Thoracic aorta (tissue), 2 donors: ENCODE measurements at places on chromosomes 5 and 9.

DNA sequence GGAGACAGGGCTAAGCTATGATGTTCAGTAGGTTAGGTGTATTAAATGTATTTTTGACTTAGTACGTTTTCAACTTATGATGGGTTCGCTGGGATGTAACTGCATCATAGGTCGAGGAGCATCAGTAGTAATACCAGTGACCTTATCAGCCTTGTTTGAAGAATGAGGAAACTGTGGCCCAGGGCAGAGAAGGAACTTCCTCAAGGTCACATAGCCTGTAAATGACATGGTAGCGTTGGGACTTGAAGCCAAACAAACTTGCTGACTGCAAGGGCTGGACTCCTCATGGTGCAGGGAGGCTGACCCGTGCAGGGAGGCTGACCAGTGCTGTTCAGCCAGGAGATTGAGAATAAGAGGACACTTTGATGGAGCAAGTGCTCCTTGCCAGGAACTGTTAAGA lies 21.3 kb upstream of the PTPN3 start:
- H3K4me1 ChIP-seq, result no peaks in the 10 kb centered on the region
- DNase-seq, result no peak
- no peak overlapping the region for H3K27ac ChIP-seq
- H3K4me3 ChIP-seq, result no peak overlapping the region
- H3K27me3 ChIP-seq, result no peaks in the 10 kb centered on the region

DNA sequence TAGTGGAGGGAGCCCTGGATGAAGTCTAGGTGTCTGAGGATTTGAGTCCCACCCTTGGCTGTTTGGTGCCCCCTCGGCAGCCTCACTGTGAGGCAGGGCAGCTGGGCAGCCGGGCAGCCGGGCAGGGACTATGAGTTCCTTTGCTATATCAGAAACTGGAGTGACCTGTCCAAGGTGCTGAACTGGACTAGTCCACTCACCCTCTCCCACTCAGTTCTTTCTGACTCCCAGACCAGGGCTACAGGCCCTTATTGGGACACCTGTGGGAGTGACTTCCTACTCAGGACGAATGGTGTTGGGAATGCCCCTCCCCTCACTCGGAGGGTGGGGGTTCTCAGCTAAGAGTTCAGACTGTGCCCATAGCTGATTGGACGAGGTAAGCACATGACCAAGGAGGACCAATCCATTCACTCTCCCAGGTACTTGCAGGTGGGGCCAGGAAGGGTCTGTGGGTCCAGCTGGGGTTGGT lies 34.1 kb upstream of the RAPGEF1 start:
- H3K4me3 ChIP-seq, result no peak overlapping the region
- no peak for DNase-seq
- no peaks in the 10 kb centered on the region for H3K36me3 ChIP-seq
- no peak overlapping the region for H3K27ac ChIP-seq
- no peaks in the 10 kb centered on the region for H3K27me3 ChIP-seq

GRCh38 chr5:115736690-115737005 lies 79.8 kb downstream of the CDO1 start:
- no peak for DNase-seq
- H3K27me3 ChIP-seq, result no peaks in the 10 kb centered on the region
- H3K4me1 ChIP-seq, result peaks cover 7% of the 10 kb centered on the region
- H3K4me3 ChIP-seq, result no peak overlapping the region
- H3K36me3 ChIP-seq, result no peaks in the 10 kb centered on the region

DNA sequence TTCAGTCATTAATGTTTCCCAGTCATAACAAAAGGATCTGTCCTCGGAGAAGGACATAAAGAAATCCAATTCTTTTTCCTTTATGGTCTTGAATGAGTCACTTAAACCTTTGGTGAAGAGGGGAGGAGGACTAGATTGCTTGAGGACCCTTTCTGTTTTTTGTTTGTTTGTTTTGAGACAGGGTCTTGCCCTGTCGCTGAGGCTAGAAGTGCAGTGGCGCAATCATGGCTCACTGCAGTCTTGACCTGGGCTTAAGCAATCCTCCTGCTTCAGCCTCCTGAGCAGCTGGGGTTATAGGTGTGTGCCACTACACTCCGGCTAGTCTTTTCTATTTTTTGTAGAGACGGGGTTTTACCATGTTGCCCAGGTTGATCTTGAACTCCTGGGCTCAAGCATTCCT lies 12.3 kb downstream of the TIGD6 start:
- H3K27me3 ChIP-seq, result no peaks in the 10 kb centered on the region
- H3K4me3 ChIP-seq, result no peak overlapping the region
- no peak for DNase-seq
- no peaks in the 10 kb centered on the region for H3K4me1 ChIP-seq
- no peak overlapping the region for H3K27ac ChIP-seq
- H3K36me3 ChIP-seq, result peaks cover 8% of the 10 kb centered on the region

DNA sequence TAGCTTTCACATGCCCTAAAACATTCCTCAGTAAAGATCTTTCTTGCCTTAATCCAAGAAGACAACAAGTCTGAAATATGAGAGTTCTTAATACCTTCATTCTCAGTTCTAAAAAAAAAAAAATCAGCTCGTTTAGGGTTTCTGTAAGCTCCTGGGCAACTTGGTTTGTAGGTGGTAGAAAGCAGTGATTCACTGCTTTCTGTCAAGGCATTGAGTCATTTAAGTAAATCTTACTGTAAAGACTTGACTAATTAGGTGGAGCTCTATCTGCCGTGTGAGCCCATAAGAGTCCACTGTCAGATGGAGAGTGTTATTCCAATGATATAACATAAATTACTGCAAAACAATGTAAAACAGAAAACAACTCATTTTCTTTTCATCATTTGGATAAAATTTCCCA lies 56.1 kb upstream of the MAST4 start:
- no peak overlapping the region for H3K4me3 ChIP-seq
- no peak for DNase-seq
- no peaks in the 10 kb centered on the region for H3K27me3 ChIP-seq
- no peak overlapping the region for H3K27ac ChIP-seq
- H3K4me1 ChIP-seq, result no peaks in the 10 kb centered on the region

- H3K27ac ChIP-seq, result no peak overlapping the region
- DNase-seq, result no peak
- no peaks in the 10 kb centered on the region for H3K27me3 ChIP-seq
- H3K36me3 ChIP-seq, result no peaks in the 10 kb centered on the region
Observed at GRCh38 chr5:53373451-53374158, 106.8 kb upstream of the FST start.

- no peak overlapping the region for H3K4me3 ChIP-seq
- H3K27me3 ChIP-seq, result no peaks in the 10 kb centered on the region
- no peaks in the 10 kb centered on the region for H3K36me3 ChIP-seq
- no peak for DNase-seq
- no peaks in the 10 kb centered on the region for H3K4me1 ChIP-seq
- H3K27ac ChIP-seq, result no peak overlapping the region
Observed at GRCh38 chr9:31135567-31135966, 1248.9 kb upstream of the ACO1 start.

DNA sequence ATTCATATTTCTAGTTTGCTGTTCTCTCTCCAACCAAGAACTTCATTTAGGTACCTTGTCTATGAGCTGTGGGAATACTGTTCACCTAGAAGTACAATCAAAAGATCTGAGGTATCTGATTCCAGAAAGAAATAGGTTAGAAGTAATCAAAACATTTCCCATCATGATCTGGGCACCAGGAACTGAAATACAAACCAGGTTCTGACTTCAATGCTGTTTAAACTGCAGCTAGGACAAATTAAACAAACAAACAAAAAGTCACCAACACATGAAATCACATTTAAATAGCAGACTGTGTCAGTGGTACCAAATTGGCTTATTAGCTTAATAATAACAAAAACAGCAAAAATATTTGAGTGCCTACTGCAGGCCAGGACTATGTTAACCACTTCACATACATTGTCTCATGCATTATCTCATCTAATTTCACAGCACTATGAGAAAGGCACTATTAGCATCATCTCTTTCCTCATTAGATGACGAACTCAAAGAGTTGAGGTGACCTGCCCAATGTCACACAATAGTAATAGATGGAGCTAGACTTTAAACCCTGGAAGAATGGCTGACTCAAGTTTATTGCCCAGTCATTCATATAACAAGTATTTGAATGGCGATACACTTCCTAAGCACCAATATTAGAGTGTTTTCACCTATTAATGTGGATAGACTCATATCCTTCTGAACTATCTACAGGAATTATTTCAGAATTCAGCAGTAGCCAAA lies 14.5 kb downstream of the PLPP1 start:
- H3K4me3 ChIP-seq, result no peak overlapping the region
- H3K36me3 ChIP-seq, result no peaks in the 10 kb centered on the region
- DNase-seq, result no peak
- H3K4me1 ChIP-seq, result peaks cover 54% of the 10 kb centered on the region

DNA sequence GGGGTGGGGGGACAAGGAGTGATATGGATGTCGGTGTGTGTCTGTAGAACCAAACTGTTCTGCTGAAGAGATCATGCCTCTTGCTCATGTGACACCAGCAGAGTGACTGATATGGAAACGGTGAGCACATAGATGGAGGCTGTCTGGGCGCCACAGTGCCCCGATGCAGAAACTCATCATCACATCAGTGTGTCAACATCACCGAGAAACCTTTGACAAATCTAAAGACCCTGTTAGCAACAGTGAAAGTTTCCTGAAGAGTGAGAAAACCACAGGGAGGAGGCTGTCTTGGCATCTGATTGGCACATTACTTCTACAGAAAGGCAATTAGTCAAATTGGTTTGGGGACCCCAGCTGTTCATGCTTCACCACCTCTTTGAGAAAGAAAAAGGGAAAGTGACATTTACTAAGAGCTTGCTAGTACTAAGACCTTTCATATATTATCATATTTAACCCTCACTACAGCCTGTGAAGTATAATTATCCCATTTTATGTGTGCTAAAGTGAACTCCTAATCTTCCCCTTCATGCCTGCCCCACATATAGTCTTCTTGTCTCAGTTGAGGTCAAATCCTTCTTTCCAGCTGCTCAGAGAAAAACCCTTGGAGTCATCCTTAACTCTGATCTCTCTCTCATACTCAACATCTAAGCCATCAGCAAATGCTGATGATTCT lies 25.6 kb downstream of the CSF2 start:
- H3K27ac ChIP-seq, result no peak overlapping the region
- peaks cover 27% of the 10 kb centered on the region for H3K4me1 ChIP-seq
- no peak overlapping the region for H3K4me3 ChIP-seq
- no peaks in the 10 kb centered on the region for H3K27me3 ChIP-seq
- no peaks in the 10 kb centered on the region for H3K36me3 ChIP-seq

DNA sequence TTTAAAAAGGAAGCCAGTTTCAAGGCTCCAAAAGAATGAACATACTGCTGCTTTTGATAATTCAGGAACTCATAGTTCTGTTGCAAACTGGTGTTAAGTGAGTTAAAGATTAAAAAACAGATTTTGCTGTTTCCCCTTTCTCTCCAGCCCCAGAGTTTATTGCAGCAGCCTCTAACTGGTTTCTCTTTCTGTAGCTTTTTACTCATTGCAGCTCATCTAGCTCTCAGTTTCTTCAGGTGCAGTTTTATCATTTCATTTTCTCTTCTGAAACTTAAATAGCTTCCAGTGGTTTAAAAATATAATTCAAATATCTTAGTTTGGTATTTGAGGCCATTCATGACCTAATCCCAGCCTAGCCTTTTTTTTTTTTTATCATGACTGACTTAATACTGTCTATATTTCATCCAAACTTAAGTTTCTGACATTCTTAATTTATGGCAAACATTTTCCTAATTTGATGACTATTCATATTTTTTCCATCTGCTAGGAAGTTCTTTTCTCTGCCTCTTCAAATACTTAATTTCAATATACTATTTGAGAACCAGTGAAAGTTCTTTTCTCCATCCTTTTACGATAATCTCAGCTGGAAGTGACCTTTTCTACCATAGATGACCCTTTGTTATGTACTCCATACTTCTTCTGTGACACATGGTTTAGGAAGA lies 252.7 kb upstream of the GRIA1 start:
- no peak overlapping the region for H3K27ac ChIP-seq
- no peak for DNase-seq
- no peaks in the 10 kb centered on the region for H3K27me3 ChIP-seq

DNA sequence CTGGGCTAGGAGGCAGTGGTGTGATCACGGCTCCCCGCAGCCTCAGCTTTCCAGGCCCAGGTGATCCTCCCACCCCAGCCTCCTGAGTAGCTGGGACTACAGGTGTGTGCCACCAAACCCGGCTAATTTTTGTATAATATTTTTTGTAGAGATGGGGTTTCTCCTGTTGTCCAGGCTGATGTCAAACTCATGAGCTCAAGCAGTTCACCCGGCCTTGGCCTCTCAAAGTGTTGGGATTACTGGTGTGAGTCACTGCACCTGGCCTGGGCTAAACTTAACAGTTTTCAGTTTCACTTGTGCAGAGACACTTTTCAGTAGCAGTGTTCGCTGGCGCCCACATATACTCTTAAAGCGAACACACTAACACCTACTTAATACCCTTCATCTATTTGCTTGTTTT lies 205.6 kb upstream of the ZNF608 start:
- H3K27ac ChIP-seq, result no peak overlapping the region
- H3K4me1 ChIP-seq, result peaks cover 57% of the 10 kb centered on the region
- H3K27me3 ChIP-seq, result no peaks in the 10 kb centered on the region
- no peaks in the 10 kb centered on the region for H3K36me3 ChIP-seq
- H3K4me3 ChIP-seq, result no peak overlapping the region
- DNase-seq, result no peak

- H3K27ac ChIP-seq, result no peak overlapping the region
- H3K36me3 ChIP-seq, result no peaks in the 10 kb centered on the region
- H3K27me3 ChIP-seq, result no peaks in the 10 kb centered on the region
- peaks cover 1% of the 10 kb centered on the region for H3K4me1 ChIP-seq
- no peak for DNase-seq
Observed at GRCh38 chr9:120361551-120361950, 218.4 kb downstream of the CDK5RAP2 start.

DNA sequence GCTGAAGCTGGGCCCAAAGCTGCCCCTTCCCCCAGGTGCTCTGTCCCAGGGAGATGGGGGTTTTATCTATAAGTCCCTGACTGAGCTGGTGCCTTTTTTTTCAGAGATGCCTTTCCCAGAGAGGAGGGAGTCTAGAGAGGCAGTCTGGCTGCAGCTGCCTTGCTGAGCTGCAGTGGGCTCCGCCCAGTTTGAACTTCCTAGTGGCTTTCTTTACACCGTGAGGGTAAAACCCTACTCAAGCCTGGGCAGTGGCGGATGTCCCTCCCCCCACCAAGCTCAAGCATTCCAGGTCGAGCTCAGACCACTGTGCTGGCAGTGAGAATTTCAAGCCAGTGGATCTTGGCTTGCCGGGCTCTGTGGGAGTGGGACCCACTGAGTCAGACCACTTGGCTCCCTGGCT lies 41.3 kb downstream of the CAVIN4 start:
- no peaks in the 10 kb centered on the region for H3K27me3 ChIP-seq
- no peaks in the 10 kb centered on the region for H3K36me3 ChIP-seq
- H3K4me3 ChIP-seq, result no peak overlapping the region

DNA sequence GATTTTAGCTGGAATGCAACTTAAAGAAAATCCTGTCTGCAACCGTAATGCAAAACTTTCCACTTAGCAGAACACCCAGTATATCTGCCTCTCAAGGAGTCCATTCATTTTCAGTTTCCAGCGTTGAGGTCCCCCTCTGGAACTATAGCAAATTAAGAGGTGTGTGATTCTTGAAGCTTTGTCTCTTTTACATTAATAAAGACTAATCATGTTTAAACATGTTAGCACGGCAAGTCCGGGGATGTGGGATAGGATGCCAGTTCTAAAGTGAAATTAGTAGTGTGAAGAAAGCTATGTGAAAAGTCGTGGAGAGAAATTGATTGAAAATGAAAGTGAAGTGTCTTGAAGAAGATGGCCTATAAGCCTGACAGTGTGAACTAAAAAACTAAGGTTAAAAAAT lies 429.1 kb downstream of the NR2F1-AS1 start:
- H3K4me1 ChIP-seq, result no peaks in the 10 kb centered on the region
- H3K4me3 ChIP-seq, result no peak overlapping the region
- no peak overlapping the region for H3K27ac ChIP-seq
- H3K27me3 ChIP-seq, result no peaks in the 10 kb centered on the region
- no peak for DNase-seq
